GM03348 (cell line): ENCODE measurements at places on chromosomes 3 and 15.

- no peak for DNase-seq
Measured at GRCh38 chr3:5510300-5510699, 322.8 kb downstream of the EDEM1 start.

- DNase-seq = no peak
Measured at GRCh38 chr3:25537516-25537915, 109.5 kb downstream of the RARB start.

GRCh38 chr3:15578289-15578867 lies 23.0 kb downstream of the HACL1 start:
- DNase-seq = peak; percentile 11

DNA sequence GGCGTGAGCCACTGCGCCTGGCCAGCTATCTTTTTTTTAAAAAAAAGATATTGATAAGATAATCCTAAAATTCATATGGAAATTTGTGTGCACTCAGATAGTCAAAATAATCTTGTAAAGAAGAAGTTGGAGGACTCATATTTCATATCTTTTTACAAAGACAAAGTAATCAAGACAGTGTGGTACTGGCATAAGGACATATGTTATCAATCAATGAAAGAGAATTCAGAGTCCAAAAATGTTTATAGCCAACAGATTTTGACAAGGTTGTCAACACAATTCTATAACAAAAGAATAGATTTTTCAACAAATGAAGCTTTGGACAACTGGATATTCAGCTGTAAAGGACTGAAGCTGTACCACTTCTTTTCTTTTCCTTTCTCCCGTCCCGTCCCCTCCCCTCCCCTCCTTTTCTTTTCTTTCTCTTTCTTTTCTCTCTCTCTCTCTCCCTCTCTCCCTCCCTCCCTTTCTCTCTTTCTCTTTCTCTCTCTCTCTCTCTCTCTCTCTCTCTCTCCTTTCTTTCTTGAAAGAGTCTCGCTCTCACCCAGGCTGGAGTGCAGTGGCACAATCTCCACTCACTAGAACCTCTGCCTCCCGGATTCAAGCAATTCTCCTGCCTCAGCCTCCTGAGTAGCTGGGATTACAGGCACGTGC lies 126.8 kb downstream of the GSK3B start:
- DNase-seq = no peak

- peak; percentile 31 for DNase-seq
Measured at GRCh38 chr15:52005748-52006701, 13.0 kb upstream of the MAPK6 start.

DNA sequence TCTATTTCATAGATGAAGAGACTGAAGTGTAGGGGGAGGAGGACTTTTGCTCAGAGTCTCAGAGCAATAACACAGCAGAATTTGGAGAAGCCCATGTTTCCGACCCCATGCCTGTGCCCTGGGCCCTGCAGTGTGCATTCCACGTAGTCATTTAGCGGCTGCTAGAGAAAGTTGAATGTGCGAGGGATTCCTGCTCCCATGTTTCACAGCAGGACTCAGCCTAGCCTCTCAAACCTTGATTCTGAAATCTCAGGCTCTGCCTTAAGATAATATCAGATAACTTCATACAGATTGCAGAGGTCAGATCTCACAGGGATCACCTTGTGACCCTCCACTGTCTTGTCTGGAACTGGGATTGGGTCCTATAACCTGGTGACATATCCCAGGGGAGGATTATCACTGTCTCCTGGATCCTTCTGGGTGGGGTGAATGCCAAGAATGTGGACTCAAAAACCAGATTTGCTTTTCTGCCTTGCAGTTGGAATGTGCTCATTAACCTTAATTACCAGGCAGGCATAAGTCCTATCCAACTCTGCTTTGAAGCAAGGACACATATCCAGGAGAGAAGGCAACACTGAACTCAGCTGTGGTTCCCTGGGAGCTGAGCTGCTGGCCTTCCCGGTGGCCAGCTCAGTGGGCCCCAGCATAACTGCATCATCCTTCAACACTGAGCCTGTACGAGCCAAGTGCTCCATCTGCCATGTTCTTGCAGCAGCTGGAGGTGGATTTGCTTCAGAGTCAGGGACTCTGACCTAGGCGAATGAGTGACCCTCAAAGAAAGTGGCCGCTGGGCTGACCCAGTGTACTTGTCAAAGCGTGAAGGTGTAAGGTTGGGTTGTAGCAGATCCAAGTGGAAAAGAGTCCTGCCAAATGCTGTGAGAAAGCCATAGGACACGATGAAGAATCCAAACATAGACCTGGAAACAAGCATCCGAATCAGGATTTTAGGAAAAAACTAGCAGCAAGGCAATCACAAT lies 43.0 kb downstream of the CTXND1 start:
- no peak for DNase-seq

DNA sequence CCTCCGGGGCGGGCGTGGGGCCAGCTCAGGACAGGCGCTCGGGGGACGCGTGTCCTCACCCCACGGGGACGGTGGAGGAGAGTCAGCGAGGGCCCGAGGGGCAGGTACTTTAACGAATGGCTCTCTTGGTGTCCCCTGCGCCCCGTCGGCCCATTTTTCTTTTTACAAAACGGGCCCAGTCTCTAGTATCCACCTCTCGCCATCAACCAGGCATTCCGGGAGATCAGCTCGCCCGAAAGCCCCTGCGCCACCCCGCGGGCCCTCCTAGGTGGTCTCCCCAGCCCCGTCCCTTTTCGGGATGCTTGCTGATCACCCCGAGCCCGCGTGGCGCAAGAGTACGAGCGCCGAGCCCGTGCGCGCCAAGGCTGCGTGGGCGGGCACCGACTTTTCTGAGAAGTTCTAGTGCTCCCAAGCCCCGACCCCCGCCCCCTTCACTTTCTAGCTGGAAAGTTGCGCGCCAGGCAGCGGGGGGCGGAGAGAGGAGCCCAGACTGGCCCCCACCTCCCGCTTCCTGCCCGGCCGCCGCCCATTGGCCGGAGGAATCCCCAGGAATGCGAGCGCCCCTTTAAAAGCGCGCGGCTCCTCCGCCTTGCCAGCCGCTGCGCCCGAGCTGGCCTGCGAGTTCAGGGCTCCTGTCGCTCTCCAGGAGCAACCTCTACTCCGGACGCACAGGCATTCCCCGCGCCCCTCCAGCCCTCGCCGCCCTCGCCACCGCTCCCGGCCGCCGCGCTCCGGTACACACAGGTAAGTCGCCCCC lies at the start of gene THBS1:
Gene THBS1 (plus strand): TSS at position 595 of the 757 bp plus-strand sequence. CDS start 779 bp downstream, outside the sequence.
- peak; percentile 95 for DNase-seq

DNA sequence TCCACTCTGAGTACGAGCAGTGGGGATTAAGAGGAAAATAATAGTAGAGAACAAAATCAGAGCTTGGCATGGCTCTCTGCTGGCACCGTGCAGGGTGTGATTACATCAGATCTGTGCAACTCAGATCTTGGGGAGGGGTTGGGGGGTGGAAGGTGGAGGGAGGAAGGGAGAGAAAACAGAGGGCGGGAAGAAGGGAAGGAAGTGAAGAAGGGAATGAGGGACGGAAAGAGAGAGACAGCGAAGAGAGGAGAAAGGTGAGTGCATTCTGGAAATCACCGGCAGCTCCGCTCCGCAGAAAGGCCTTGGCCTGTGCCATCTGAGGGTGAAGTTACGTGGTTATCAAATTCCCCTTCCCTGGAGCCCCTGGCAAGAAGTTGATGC lies 31.0 kb upstream of the ADAMTS17 start:
- DNase-seq = no peak

- no peak for DNase-seq
Measured at GRCh38 chr15:49199666-49200065, 29.6 kb downstream of the GALK2 start.

DNA sequence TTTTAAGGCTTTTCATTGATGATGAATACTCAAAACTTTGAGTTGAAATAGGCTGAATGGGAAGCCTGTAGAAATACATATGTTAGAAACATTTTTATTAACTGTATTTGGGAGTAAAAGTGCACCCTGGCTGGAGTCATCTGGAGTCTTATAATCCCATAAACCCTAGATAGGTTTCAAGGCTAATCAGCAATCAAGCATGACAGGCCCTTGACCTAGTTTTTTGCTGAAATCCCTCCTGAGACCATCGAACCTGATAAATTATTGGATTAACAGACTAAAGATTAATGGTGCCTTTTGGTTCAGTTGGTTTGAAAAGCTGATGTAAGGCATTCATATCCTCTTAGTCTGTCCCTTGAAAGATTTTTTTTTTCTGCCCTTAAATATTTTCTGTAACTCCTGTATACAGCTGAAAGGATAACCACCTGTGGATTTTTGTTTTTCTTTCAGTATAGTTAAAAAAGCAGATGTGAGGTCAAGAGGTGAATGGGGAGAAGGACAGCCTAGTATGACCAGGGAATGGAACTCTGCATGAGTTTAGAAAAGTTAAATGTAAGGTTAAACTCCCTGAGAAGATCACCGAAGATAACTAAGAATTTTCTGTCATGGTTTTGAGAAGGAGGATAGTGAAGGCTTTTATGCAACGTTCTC lies 69.4 kb upstream of the STXBP5L start:
- no peak for DNase-seq

DNA sequence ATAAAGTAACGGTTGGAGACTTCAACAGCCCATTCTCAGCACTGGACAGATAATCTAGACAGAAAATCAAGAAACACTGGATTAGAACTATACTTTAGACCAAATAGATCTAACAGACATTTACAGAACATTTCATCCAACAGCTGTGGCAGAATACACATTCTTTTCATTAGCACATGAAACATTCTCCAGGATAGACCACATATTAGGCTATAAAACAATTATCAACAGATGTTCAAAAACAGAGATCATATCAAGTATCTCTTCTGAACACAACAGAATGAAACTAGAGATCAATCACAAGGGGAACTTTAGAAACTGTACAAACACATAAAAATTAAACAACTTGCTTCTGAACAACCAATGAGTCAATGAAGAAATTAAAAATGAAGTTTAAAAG lies 133.3 kb downstream of the ADAM10 start:
- DNase-seq = no peak

DNA sequence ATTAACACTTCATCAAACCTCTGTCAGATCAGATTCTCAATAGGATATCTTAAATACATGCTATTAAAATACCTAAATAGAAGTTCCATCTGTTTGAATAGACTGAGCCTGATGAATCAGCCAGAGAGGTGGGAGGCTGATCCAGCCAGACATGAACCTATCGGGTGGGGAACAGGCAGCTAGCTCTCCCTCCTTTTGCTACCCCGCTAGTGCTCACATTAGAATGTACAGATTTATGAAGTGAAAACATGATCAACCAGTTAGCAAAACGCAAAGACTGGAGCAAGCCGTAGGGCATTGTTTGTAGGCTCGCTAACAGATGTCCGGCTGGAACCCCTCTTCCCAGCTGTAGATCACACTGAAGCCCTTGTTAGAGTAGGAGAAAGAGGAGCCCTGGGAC lies 54.4 kb downstream of the GTF2E1 start:
- no peak for DNase-seq

DNA sequence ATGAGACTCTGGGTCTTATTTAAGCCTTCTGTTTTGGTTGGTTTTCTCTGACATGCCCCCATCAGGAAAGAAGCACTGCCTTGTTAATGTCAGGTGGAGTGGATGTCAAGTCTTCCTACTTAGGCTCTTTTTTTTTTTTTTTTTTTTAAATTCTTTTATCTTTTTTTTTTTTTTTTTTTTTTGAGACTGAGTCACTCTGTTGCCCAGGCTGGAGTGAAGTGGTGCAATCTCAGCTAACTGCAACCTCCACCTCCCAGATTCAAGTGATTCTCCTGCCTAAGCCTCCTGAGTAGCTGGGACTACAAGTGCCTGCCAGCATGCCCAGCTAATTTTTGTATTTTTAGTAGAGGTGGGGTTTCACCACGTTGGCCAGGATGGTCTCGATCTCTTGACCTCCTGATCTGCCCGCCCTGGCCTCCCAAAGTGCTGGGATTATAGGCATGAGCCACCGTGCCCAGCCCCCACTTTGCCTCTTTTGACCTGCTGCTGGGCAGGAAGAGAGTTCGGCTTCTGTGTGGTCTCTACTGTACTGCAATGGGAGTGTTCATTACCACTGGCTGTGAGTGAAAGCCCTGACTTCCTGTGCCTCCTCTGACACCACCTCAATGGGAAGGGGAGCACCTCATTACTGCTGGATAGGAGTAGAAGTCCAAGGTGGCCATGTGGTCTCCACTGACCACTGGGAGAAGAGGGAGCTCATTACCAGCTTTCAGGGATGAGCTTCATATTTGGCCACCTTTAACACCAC lies 10.9 kb downstream of the CTDSPL start:
- DNase-seq = no peak

- DNase-seq = no peak
Measured at GRCh38 chr3:13072600-13073325, 466 bp downstream of the IQSEC1 start.

DNA sequence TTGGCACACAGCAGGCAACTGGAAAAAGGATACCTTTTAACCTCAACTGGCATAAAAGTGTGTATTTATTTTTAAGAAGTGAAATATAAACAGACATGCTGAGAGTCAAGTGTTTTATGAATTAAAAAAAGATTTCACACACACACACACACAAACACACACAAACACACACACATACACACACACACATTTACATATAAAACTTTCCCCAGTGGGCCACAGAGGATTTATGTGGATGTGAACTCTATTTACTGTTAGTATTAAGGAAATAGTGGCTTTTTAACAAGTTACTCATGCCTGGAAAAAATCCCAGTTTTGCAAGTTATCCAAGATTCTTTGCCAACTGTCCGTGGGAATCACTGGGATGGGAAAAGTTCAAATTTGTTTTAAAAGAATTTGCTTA lies 725.9 kb upstream of the NR2F2 start:
- peak; percentile 56 for DNase-seq

GRCh38 chr3:82384181-82384580 lies 622.7 kb upstream of the GBE1 start:
- DNase-seq = no peak

GRCh38 chr15:77440378-77440999 lies 19.8 kb downstream of the HMG20A start:
- peak; percentile 35 for DNase-seq

DNA sequence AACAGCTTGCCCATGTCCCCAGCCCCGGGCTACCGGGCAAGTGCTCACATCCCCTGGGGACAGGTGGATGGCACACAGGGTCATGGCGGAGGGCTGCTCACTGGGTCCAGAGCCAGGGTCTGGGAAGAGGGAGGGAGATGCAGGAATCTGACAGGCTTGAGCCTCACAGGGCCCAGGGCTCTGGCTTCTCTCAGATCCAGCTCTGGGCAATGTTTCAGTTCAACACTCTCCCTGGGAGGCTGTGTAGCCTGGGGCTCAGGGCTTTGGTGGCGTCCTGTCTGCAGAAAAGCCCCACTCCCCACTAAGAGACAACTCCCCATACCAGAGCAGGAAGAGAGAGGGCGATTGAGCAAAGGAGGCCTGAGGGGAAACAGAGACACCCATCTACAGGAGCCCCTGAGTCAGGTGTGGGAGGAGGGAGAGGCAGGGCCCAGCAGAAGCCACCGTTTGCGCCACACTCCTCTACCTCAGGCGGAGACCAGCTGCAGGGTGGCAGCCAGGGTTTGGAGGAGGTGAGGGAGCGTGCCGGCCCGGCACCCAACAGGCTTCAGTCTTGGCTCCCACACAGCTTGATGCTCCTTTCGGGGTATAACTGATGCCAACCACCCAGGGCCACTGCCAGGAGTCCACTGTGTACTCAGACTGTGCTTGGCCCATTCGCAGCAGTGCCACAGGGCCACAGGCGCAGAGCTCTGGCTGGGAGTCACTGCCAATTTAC lies 16.8 kb upstream of the SRP14 start:
- DNase-seq = no peak
